Natural killer cell treated with Interleukin-12 subunit alpha and Interleukin-12 subunit beta and Interleukin-15 and Interleukin-18, amount 100 ng/mL, for 72 hours (primary cell): ENCODE measurements at places on chromosomes 11 and 22.
A peak's percentile ranks its signal among the peaks of the same experiment; 100 is the strongest.

DNA sequence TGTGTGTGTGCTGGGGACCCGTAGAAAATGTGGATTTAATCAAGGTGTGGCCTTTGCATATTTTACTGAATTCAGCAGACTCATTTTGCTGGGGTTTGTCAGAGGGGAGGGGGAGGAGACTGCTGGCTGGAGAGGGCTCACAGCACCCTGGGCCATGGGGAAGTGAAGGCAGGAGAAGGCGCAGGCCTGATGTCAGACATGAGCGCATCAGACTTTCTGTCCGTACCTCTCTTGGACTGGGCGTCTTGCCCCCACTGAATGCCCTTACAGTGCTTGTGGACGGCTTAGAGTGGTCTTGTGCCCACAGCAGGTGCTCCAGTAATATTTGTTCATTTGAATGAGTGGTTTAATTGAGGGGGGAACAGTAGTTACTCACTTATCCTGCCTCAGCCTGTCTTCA, 75.2 kb downstream of the TEAD1 start:
- H3K27ac ChIP-seq, result no peak overlapping the region
- DNase-seq, result no peak
- H3K36me3 ChIP-seq, result no peaks in the 10 kb centered on the region

DNA sequence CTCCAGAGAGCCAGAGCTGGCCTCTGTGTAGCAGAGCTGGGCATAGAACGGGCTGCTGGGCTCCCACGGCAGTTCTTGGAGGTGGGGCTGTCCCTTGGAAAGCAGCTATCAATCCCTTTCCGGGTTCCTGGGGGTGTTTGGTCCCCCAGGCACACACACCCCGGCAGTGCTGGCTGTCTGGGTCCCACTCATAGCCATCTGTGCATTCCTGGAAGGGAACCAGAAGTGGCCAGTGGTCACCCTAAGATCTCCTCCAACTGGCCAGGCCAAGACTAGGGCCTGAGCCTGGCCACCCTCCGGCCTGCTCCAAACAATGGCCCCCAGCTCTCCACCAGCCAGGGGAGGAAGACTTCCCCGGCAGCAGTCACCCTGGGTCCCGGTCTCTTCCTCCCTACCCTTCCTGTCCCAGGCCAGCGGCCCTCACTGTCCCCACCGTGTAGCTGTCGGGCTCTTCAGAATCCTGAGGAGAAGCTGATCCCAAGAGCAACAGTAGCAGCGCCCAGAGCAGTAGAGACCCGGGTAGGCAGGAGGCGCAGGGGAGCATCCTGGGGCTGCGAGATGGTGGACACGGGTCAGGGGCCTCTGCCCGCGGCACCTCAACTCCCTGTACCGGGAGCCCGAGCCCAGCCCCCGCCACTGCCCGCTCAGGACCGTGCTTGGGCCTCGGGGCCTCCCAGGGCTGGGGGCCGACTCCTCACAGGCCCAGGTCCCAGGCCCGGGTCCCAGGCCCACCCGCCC, 620 bp downstream of the EFEMP2 start:
- peaks cover 26% of the 10 kb centered on the region for H3K4me1 ChIP-seq
- H3K27ac ChIP-seq, result no peak overlapping the region
- H3K4me3 ChIP-seq, result peak overlapping the region; percentile 36
- no peak for DNase-seq

DNA sequence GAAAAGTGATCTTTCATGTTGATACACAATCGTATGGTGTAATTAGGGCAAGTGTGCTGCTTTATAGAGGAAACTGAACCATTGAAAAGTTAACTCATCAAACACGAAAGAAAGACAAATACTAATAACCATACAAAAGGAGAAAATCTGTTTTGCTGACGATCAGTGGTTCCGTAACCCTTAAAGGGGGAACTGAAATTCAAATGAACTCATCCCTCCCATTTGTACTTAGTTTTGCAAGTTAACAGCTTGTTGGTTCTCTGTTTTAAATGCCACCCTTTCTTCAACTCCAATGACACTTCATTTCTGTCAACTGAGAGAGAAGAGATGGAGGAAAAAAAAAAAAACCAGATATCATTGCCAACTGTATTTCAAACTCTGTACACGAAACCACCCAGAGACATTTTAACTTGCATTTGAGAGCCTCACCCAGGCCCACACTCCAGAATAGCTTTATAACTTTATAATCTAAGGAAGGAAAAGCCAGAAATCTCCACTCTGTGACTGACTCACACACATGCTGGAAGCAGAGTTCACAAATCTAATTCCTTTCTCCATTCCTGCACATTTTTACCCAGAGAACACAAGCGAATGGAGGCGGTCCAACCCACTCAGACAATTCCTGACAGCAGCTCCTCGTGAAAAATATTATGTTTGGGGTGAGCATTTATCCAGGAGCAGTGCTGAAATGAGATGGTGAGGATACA, 17.4 kb upstream of the CSNK2A3 start:
- H3K36me3 ChIP-seq, result no peaks in the 10 kb centered on the region
- no peaks in the 10 kb centered on the region for H3K4me1 ChIP-seq
- H3K4me3 ChIP-seq, result no peak overlapping the region

DNA sequence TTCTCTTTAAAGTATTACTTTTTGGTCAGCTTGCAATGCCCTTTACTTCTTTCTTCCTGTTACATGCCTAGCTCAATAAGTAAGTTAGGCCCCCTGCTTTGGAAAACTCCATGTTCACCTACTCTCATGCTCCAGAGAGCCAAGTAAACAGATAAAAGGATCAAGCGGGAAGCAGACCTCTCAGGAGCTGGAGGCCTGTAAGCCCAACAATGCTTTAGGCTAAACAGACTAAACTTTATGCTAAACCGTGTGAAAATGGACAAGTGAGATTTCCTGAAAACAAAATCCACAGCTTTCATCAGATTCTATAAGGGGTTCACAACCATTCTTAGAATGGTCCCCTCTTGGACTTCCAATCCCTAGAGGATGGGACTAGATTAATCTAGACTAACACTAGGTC, 40.2 kb downstream of the CELF1 start:
- DNase-seq, result no peak
- H3K36me3 ChIP-seq, result no peaks in the 10 kb centered on the region
- peaks cover 58% of the 10 kb centered on the region for H3K4me1 ChIP-seq
- H3K27me3 ChIP-seq, result no peaks in the 10 kb centered on the region
- no peak overlapping the region for H3K4me3 ChIP-seq

GRCh38 chr22:18088825-18089568, 11.2 kb downstream of the PEX26 start:
- no peak overlapping the region for H3K27ac ChIP-seq
- no peak overlapping the region for H3K4me3 ChIP-seq
- no peaks in the 10 kb centered on the region for H3K27me3 ChIP-seq

GRCh38 chr11:128962896-128963295, 20.2 kb upstream of the TP53AIP1 start:
- peaks cover 41% of the 10 kb centered on the region for H3K4me1 ChIP-seq
- peaks cover 4% of the 10 kb centered on the region for H3K36me3 ChIP-seq
- DNase-seq, result no peak
- H3K4me3 ChIP-seq, result peak overlapping the region; percentile 73

- H3K27me3 ChIP-seq, result peaks cover 18% of the 10 kb centered on the region
- no peak for DNase-seq
These were observed 58.2 kb upstream of the B3GAT1 start for GRCh38 chr11:134470238-134470637.

- H3K27ac ChIP-seq, result peak overlapping the region; percentile 100
- H3K4me1 ChIP-seq, result peaks cover 42% of the 10 kb centered on the region
- no peaks in the 10 kb centered on the region for H3K36me3 ChIP-seq
- H3K4me3 ChIP-seq, result peak overlapping the region; percentile 93
These were observed 13.0 kb upstream of the CXCR5 start for GRCh38 chr11:118870396-118871343.

GRCh38 chr11:130510407-130511006, 62.1 kb downstream of the ADAMTS15 start:
- peaks cover 13% of the 10 kb centered on the region for H3K27me3 ChIP-seq
- peaks cover 23% of the 10 kb centered on the region for H3K36me3 ChIP-seq
- DNase-seq, result no peak
- H3K27ac ChIP-seq, result no peak overlapping the region
- H3K4me3 ChIP-seq, result no peak overlapping the region

GRCh38 chr11:25876456-25876965, 455.4 kb upstream of the ANO3 start:
- H3K27me3 ChIP-seq, result no peaks in the 10 kb centered on the region
- DNase-seq, result no peak
- no peak overlapping the region for H3K27ac ChIP-seq
- peaks cover 4% of the 10 kb centered on the region for H3K36me3 ChIP-seq
- no peak overlapping the region for H3K4me3 ChIP-seq
- H3K4me1 ChIP-seq, result no peaks in the 10 kb centered on the region

GRCh38 chr11:68843703-68844312, 2.1 kb upstream of the CPT1A start:
- H3K27me3 ChIP-seq, result no peaks in the 10 kb centered on the region
- peak; percentile 76 for DNase-seq
- H3K4me3 ChIP-seq, result peak overlapping the region; percentile 87
- H3K27ac ChIP-seq, result no peak overlapping the region
- H3K4me1 ChIP-seq, result peaks cover 30% of the 10 kb centered on the region

DNA sequence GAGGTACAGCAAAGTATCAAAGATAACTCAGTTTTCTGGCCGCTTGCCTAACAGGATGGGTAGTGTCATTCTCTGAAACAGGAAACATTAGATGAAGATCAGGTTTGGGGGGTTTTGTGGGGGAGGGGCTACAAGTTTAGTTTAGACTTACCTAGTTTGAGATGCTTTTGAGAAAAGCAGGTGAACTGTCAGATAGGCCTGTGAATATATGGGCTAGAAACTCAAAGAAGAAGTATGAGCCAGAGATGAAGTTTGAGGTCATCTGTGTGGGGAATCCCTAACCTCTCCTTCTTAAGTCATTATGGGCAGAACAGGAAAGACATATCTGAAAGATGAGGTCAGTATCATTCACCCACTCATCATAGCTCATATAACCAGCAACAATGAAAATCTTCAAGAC, 11.9 kb downstream of the HOATZ start:
- no peaks in the 10 kb centered on the region for H3K36me3 ChIP-seq
- H3K27me3 ChIP-seq, result peaks cover 36% of the 10 kb centered on the region
- DNase-seq, result no peak
- H3K4me1 ChIP-seq, result peaks cover 3% of the 10 kb centered on the region
- no peak overlapping the region for H3K27ac ChIP-seq

DNA sequence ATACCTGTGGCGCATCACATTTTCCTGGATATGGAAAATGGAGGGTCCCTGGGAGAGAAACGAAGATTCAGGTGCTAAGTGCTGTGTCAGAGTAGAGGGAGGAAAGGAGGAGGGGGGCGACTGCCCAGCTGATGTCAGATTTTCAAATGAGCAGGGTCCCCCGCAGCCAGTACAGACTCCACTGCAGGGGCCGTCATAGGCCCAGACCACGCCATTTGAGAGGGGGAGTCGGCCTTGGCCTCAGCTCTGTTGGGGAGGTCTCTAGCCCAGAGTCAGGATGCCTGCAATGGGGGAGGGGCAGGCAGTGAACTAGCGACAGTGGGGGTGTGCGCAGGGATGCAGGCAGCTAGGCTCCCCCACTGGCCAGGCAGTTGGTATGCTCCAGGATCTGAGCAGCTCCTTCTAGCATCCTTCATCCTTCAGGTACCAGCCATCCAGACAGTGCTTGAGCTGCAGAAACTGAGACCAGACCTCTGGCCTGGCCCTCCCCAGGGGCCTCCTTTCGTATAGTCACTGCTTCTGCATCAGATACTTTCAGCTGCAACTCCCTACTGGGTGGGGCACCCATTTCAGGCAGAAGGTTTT, at the start of the genes BSCL2 and GNG3:
Gene BSCL2 (minus strand): TSS at position 148 of the 585 bp plus-strand sequence. CDS start 229 bp downstream, outside the sequence.
Gene GNG3 (plus strand): TSS at position 400 of the 585 bp plus-strand sequence. CDS start 620 bp downstream, outside the sequence.
- DNase-seq, result no peak
- peak within 1 kb of the TSS; percentile 93 for H3K4me3 ChIP-seq
- H3K4me1 ChIP-seq, result peaks cover 49% of the 10 kb centered on the region
- H3K27me3 ChIP-seq, result no peaks in the 10 kb centered on the region

DNA sequence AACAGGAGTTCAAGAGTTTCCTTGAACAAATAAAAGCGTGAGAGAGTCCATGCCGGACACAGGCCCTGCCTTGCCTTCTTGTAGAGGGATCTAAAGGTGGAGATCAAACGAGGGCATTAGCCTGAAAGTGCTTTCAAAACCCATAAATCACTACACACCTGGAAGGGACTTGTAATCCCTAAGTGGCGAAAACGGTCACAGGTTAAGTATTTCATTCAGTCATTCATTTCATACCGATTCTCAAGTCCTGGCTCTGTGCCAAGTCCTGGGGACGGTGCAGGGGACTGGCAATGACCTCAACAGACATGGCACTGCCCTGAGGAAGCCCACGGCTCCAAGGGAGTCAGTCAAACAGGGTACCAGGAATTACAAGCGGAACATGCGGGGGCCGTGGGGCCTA, 26.6 kb downstream of the ELFN2 start:
- no peak overlapping the region for H3K27ac ChIP-seq
- no peak for DNase-seq
- H3K27me3 ChIP-seq, result peaks cover 6% of the 10 kb centered on the region
- no peaks in the 10 kb centered on the region for H3K4me1 ChIP-seq
- H3K36me3 ChIP-seq, result no peaks in the 10 kb centered on the region
- no peak overlapping the region for H3K4me3 ChIP-seq

- H3K4me3 ChIP-seq, result no peak overlapping the region
- peaks cover 25% of the 10 kb centered on the region for H3K4me1 ChIP-seq
- H3K27me3 ChIP-seq, result no peaks in the 10 kb centered on the region
- no peaks in the 10 kb centered on the region for H3K36me3 ChIP-seq
- no peak for DNase-seq
- peak overlapping the region; percentile 91 for H3K27ac ChIP-seq
These were observed 5.7 kb downstream of the PRR5 start for GRCh38 chr22:44707752-44708151.

- no peaks in the 10 kb centered on the region for H3K4me1 ChIP-seq
- no peak overlapping the region for H3K27ac ChIP-seq
- no peak for DNase-seq
- peaks cover 34% of the 10 kb centered on the region for H3K36me3 ChIP-seq
- no peak overlapping the region for H3K4me3 ChIP-seq
- no peaks in the 10 kb centered on the region for H3K27me3 ChIP-seq
These were observed 12.1 kb downstream of the CWC15 start for GRCh38 chr11:94961255-94961654.

DNA sequence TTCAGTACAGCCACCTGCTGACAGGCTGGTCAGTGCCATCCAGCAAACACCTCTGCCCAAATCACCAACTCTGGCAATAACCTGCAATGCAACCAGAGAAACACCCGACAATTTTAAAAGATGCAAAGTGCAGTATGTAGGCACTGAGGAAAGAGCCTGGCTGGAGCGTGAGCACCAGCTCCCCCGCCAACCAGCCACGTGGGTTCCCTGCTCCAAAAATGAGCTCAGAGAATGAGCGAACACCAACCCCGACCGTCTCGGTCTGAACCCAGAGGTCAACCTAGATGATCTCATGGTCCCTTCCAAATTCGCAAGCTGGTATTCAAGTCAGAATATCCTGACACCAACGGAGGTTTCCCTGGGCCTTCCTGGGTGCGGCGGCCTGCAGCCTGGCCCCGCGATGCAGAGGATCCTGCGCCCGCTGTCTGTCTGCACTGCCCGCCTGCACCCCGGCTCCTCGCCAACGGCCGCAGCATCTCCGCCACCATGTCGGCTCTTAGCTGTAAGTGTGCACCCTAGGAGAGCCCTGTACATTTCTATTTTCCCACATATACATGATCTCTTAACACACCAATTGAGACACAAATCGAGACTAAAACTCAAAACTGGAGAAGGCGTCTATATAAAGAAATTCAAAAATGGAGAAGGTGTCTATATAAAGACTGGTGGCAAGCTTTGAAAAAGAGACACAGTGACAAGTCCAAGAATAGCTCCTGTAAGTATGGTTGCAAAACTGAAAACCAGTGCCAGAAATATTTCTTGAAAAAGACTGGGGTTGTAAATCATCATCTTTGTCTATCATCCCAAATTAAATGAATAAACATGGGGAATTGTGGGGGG, 22.8 kb downstream of the TMEM184B start:
- DNase-seq, result no peak
- no peaks in the 10 kb centered on the region for H3K36me3 ChIP-seq
- no peak overlapping the region for H3K4me3 ChIP-seq
- H3K27ac ChIP-seq, result no peak overlapping the region
- H3K4me1 ChIP-seq, result peaks cover 18% of the 10 kb centered on the region
